Fibroblast of the conjunctiva (primary cell): ENCODE measurements at places on chromosomes 13 and 19.

GRCh38 chr13:65600702-65601101 is 1629.4 kb downstream of the PCDH9 start:
- peak; percentile 38 for DNase-seq

- no peak for DNase-seq
Measured at GRCh38 chr13:81779876-81780275, 1439.0 kb upstream of the SPRY2 start.

DNA sequence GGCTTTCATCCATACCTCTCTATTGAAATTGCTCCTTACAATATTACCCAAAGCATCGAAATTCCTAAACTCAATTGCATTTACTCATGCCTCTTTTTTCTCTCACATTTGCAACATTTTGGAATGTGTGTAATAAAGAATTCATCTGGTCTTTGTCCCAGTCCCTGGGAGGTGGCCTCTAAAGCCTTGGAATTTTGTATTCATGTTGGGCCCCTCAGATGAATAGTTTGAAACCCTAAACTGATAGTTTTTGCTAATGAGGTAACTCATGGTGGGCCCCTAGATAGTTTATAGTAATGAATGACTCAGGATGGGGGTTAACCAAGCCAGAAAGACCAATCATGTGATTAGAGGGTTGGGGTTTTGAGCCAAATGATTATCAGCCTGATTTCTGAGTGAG is 490.4 kb downstream of the DIAPH3 start:
- DNase-seq = no peak

- no peak for DNase-seq
Measured at GRCh38 chr13:110326263-110326904, 19.3 kb downstream of the COL4A2 start.

DNA sequence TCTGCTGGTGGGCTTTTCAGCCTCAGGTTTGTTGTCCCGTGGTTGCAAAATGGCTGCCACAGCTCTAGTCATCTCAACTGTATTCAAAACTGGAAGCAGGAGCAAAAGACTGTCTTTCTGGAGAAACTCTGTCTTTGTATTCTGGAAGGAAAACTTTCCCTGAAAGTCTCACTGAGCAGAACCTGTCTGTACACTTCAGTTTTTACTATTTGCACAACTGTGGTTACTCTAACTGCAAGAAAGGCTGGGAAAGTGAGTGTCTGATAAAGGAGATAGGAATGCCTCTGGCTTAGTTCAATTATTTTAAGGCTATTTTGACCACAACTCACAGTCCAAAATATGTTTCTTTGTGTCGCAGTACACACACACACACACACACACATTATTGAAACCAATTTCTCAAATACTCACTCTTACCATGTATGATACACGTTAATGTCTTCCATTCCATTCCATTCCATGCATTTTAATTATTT is 49.7 kb upstream of the EHD2 start:
- peak; percentile 82 for DNase-seq

GRCh38 chr19:51552996-51553725 is 17.9 kb upstream of the ZNF175 start:
- no peak for DNase-seq

DNA sequence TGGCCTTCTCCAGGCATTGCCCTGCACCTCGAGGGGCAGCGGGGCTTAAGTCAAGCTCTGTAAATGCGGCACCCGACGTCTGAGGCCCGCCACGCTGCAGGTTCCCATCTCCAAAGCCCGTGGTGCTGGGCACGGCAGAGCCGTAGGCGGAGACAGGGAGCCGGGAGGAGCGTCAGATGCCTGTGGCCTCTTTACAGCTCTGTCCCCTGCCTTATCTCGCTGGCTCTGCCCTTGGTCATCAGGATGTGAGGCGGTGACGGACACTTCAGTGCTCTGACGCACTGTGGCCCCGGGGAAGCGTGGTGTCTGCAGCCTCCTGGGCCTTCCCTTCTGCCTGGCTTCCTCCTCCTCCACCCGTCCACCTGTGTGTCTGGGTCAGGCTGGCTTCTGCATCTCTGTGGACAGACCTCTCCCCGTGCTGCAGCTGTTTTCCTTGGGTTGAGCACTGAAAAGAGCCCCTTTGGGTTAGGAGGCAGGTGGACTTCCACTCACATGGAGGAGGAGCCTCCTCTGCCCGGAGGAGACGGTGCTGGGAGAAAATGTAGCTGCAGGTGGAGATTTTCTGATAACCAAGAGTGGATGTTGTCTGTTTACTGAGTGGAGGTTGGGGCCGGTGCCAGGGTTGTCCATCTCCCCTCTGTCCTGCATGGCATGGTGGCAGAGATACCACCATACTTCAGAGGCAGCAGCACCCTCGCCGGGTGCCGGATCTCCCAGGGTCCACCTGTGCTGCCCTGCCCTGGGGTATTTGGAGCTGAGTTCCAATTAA is 14.6 kb downstream of the MCF2L start:
- no peak for DNase-seq

- DNase-seq = no peak
Measured at GRCh38 chr13:29861694-29862110, 11.3 kb upstream of the UBL3 start.

DNA sequence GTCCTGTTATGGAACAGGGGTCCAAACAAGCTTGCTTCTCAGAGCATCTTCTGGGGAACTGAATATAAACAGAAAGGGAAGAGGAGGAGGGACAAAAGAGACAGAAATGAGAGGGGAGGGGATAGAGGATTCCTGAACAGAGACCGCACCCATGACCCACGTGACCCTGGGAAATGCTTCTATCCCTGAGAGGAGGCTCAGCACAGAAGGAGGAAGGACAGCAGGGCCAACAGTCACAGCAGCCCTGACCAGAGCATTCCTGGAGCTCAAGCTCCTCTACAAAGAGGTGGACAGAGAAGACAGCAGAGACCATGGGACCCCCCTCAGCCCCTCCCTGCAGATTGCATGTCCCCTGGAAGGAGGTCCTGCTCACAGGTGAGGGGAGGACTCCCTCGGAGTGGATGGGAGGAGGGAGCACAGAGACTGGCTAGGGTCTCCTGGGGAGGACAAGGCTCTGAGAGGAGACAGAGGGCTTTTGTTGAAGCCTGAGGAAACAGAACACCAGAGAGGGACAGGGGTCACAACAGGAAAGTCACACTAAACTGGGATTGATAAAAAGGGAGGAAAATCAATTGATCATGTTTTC is at the start of gene CEACAM6:
TSS of gene CEACAM6 (plus strand) at position 203 of the 586 bp plus-strand sequence. CDS start at position 312, 109 bp downstream.
- no peak for DNase-seq
